Cortex of kidney (tissue), 1 donor: ENCODE measurements at places on chromosomes 11 and 22.

DNA sequence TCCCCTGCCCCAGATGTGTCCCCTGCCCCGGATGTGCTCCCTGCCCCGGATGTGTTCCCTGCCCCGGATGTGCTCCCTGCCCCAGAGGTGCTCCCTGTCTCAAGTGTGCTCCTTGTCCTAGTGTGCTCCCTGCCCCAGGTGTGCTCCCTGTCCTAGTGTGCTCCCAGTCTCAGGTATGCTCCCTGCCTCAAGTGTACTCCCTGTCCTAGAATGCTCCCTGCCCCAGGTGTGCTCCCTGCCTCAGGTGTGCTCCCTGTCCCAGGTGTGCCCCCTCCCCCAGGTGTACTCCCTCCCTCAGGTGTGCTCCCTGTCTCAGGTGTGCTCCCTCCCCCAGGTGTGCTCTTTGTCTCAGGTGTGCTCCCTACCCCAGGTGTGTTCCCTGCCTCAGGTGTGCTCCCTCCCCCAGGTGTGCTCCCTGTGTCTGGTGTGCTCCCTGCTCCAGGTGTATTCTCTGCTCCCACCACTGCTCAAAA, 48.7 kb upstream of the RASD2 start:
- DNase-seq = no peak

- DNase-seq = no peak
Measured at GRCh38 chr11:131281316-131281715, 89.1 kb upstream of the NTM start.

DNA sequence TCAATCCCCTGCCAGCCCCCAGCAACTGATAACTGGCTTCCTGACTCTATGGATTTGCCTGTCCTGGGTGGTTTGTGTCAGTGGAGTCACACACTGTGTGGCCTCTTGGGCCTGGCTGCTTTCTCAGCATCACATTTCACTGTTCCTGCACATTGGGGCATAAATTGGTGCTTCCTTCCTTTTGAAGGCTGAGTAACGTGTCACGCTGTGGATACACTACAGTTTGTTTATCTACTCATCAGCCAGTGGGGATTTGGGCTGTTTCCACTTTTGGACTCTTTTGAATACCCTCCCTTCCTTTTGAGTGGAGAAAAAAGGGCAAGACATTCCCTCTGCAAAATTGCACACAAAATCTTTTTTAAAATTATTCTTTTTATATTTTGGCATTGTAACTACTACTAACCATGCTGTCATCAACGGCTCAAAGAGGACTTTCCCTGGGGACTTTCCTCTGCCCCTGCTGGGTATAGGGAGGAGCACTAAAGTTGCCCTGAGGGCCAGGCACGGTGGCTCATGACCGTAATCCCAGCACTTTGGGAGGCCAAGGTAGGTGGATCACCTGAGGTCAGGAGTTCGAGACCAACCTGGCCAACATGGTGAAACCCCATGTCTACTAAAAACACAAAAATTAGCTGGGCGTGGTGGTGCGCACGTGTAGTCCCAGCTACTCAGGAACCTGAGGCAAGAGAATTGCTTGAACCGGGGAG, 7.8 kb upstream of the CELSR1 start:
- no peak for DNase-seq

DNA sequence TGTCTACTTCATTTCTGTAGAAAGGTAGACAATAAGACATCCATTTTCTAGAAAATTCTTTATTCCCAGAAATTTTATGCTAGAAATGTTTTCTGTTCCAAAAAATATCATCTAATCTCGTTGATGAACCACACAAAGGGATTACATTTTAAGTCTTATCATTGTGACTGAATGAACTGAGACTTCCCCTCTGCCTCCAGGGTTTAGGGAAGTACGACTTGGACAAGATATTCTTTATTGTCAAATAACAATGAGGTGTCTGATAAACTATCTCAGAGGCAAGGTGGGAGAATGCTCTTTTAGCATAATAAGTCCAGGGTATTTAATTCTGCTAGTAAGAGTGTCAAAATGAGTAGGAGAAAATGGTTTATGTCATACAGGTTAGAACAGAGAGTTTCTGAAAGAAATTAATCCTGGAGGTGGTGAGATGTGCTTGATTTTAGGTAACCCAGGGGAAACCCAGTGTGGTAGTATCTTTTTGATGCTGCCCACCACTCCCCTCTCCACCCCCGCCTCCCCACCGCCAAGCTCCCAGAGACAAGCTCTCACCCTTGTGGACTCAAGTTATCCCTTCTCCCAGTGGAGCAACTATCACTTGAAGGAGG, 100.6 kb downstream of the CD44 start:
- DNase-seq = no peak

DNA sequence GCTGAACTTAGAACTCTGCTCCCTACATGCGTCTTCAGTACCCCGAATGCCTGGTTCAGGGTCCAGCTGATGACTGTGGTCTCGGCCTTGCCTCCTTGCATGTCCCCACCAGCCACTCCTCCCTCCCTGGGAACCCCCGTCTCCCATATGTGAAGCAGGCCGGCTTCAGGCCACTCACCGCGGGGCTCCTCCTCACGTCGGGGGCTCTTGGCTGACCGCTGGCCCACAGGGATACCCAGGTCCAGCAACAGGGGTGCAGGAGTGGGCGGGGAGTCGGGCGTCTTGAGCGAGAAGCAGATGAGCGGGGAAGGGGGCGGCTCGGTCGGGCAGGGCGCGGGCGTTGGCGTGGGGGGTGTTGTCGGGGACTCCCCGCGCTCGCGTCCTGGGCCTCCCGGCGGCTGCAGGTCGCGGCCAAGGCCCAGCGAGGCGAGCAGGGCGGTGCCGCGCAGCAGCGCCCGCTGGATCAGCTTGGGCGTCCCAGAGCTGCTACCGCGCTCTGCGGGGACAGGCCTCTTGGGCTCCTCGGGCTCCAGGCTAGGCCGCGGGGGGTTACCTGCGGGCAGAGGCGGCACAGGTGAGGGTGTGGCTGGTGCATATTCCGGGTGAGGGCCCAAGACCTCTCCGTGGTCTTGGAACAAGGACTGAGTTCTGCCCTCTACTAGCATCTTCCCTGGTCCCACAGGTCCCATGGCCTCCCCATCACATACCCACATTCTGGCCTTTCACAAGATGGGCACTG, 3.8 kb upstream of the KCNK7 start:
- no peak for DNase-seq

- DNase-seq = no peak
Measured at GRCh38 chr11:59755701-59756557, 753 bp downstream of the STX3 start.

- DNase-seq = no peak
Measured at GRCh38 chr11:24754406-24754805, 257.6 kb downstream of the LUZP2 start.

- no peak for DNase-seq
Measured at GRCh38 chr11:45331839-45332238, 45.7 kb upstream of the SYT13 start.

- DNase-seq = no peak
Measured at GRCh38 chr22:38228326-38228872, 26.6 kb downstream of the MAFF start.

DNA sequence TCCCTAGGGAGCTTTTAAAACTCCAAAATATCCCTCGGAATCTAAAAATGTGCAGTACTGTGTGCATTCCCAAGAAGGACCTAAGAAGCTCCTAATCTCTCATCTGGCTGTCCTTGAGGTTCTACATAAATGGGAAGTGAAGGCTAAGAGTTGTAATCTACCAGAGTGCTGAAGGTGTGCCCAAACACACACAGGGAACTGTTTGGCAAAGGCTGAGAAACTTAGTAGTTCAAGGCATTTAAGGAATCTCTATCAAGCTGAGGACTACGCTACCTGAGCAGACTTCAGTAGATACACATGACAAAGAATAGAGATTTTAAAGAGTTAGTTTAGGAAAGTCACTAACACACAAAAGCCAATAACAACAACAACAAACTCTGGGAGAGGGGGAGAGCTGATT, 71.1 kb downstream of the TTC28 start:
- no peak for DNase-seq

- no peak for DNase-seq
Measured at GRCh38 chr11:70467201-70468085, 69.1 kb downstream of the CTTN start.

- DNase-seq = no peak
Measured at GRCh38 chr11:102971766-102972165, 16.2 kb upstream of the MMP13 start.

- no peak for DNase-seq
Measured at GRCh38 chr11:126718276-126718675, 282.3 kb downstream of the KIRREL3 start.

- no peak for DNase-seq
Measured at GRCh38 chr22:17239156-17239701, 20.0 kb upstream of the ADA2 start.
